Mononuclear cell (primary cell): ENCODE measurements at places on chromosomes 5 and 9. TPM values are rescaled to one million over a fixed set of nuclear protein-coding genes. Genes with fewer than 3 reads are reported as not detected.

Gene IFNA2
- 0.21 TPM for total RNA-seq

Gene ZNF608
- total RNA-seq = 0.84 TPM

Gene KCTD16
- total RNA-seq = under 0.01 TPM

Gene C5orf58
- total RNA-seq = not detected

Gene ZDHHC21
- 7.1 TPM for total RNA-seq

Gene TMC1
- total RNA-seq = 0.52 TPM

Gene LRRC26
- 0.21 TPM for total RNA-seq

Gene GDA
- not detected for total RNA-seq

Gene RASEF
- total RNA-seq = under 0.01 TPM

Gene PCDHGB5
- total RNA-seq = 0.84 TPM

Gene NKD2
- not detected for total RNA-seq

Gene ANGPTL2
- total RNA-seq = 0.10 TPM

Gene TMEM252
- total RNA-seq = not detected

Gene S1PR3
- 7.8 TPM for total RNA-seq

Gene PCA3
- total RNA-seq = under 0.01 TPM

Gene LECT2
- not detected for total RNA-seq

Gene THBS4
- 0.10 TPM for total RNA-seq

Gene OR1B1
- 0.21 TPM for total RNA-seq

Gene STPG3
- not detected for total RNA-seq

Gene PCDHGA7
- total RNA-seq = 0.42 TPM

Gene MAMDC2
- 0.10 TPM for total RNA-seq

Gene FBLL1
- not detected for total RNA-seq

Gene DDX4
- total RNA-seq = not detected

Gene CCDC171
- 1.3 TPM for total RNA-seq

Gene INSL4
- not detected for total RNA-seq

Gene FOXD4
- total RNA-seq = not detected

Gene RANBP3L
- 0.10 TPM for total RNA-seq

Gene PCDHA11
- total RNA-seq = 0.10 TPM

Gene CDKN2A
- total RNA-seq = 1.2 TPM

Gene C8G
- not detected for total RNA-seq

Gene BDP1
- total RNA-seq = 28.1 TPM

Gene ANKDD1B
- 0.52 TPM for total RNA-seq

Gene TEX48
- total RNA-seq = not detected

Gene TMEM8B
- 2.0 TPM for total RNA-seq

Gene CCDC69
- 142 TPM for total RNA-seq
